ENCODE measurements at places on chromosomes 13 and 19. TPM values are rescaled to one million over a fixed set of nuclear protein-coding genes. Genes with fewer than 3 reads are reported as not detected.

DNA sequence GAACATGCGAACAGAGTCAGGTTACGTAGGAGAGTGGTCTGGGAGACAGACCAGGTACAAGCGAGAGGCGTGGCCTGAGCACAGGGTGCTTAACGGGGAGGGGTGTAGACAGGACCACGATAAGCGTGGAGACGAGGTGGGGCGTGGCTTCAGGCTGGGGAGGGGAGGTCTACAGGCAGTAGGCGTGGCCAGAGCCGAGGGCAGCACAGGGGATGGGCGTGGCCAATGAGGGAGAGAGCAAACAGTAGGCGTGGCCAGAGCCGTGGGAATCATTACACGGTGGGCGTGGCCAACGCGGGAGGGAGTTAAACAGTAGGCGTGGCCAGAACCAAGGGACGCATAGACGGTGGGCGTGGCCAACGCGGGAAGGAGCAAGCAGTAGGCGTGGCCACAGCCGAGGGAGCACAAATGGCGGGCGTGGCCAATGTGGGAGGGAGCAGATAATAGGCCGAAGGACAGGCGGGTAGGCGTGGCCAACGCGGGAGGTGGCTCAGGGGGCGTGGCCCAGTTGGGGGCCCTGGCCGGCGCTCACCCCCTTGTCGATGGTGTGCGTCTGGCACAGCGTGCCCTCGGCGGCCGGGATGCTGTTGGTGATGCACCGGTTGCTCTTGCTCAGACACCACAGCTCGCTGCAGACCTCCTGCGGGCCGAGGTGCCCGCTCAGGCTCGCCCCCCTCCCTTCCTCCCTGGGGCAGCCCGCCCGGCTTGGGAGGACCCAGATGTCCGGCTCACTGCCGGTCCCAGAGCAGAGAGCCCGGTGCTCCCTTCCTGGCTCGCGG, 15.2 kb upstream of the MYO1F start:
- H3K4me1 ChIP-seq: peaks cover 16% of the 10 kb centered on the region
- H3K4me3 ChIP-seq: peak overlapping the region; percentile 43
- H3K27me3 ChIP-seq: no peaks in the 10 kb centered on the region
- H3K36me3 ChIP-seq: no peaks in the 10 kb centered on the region

KLK8 gene
- total RNA-seq: not detected

CGB5 gene
- total RNA-seq: not detected

- no peak overlapping the region for H3K27ac ChIP-seq
- no peaks in the 10 kb centered on the region for H3K4me1 ChIP-seq
- no peak for DNase-seq
- no peak overlapping the region for H3K4me3 ChIP-seq
Observed at GRCh38 chr19:20247016-20247683, 80.1 kb downstream of the ZNF486 start.

GRCh38 chr19:40704491-40705361, 12.0 kb downstream of the COQ8B start:
- no peaks in the 10 kb centered on the region for H3K27me3 ChIP-seq
- H3K36me3 ChIP-seq: peaks cover 10% of the 10 kb centered on the region
- H3K4me3 ChIP-seq: no peak overlapping the region
- H3K27ac ChIP-seq: no peak overlapping the region
- DNase-seq: no peak
- H3K4me1 ChIP-seq: no peaks in the 10 kb centered on the region

- no peak for DNase-seq
- no peaks in the 10 kb centered on the region for H3K4me1 ChIP-seq
- H3K4me3 ChIP-seq: peak overlapping the region; percentile 5
- H3K36me3 ChIP-seq: peaks cover 41% of the 10 kb centered on the region
- H3K27ac ChIP-seq: no peak overlapping the region
Observed at GRCh38 chr19:11780431-11781020, 13.7 kb downstream of the ZNF441 start.

- no peak overlapping the region for H3K4me3 ChIP-seq
- no peak for DNase-seq
- H3K4me1 ChIP-seq: no peaks in the 10 kb centered on the region
- no peak overlapping the region for H3K27ac ChIP-seq
- no peaks in the 10 kb centered on the region for H3K36me3 ChIP-seq
Observed at GRCh38 chr13:62524061-62524460, 1108.4 kb upstream of the PCDH20 start.

FAM216B gene
- not detected for total RNA-seq

- H3K4me1 ChIP-seq: no peaks in the 10 kb centered on the region
- no peak overlapping the region for H3K27ac ChIP-seq
- no peak overlapping the region for H3K4me3 ChIP-seq
- DNase-seq: no peak
- H3K27me3 ChIP-seq: no peaks in the 10 kb centered on the region
Observed at GRCh38 chr13:53189162-53189561, 160.5 kb downstream of the OLFM4 start.

- peaks cover 86% of the 10 kb centered on the region for H3K4me1 ChIP-seq
- no peak overlapping the region for H3K4me3 ChIP-seq
- no peaks in the 10 kb centered on the region for H3K27me3 ChIP-seq
- DNase-seq: no peak
- no peaks in the 10 kb centered on the region for H3K36me3 ChIP-seq
Observed at GRCh38 chr13:98528663-98529064, 48.2 kb downstream of the STK24 start.

DNA sequence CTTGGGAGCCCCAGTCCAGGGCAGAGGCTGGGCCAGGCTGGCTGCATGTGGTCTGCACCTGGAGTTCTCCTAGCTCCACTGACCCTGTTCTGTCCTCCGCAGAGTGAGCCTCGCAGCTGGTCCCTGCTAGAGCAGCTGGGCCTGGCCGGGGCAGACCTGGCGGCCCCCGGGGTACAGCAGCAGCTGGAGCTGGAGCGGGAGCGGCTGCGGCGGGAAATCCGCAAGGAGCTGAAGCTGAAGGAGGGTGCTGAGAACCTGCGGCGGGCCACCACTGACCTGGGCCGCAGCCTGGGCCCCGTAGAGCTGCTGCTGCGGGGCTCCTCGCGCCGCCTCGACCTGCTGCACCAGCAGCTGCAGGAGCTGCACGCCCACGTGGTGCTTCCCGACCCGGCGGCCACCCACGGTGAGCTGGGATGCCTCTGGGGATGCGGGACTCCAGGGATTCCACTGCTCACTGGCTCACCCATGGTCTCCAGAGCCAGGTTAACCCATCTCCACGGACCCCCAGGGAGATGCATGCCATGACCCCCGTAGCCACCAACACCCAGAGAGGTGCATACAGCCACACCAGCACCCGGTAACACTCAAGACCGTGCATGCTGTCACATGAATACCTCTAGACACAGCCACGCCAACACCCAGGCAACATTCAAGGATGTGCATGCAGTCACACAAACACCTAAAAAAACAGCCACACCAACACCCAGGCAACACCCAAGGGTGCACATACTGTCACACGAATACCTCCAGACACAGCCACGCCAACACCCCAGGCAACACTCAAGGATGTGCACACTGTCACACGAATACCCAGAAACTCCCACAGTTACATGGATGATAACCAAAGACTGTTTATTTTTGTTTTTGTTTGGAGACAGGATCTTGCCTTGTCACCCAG, 8.2 kb downstream of the PKN1 start:
- H3K4me3 ChIP-seq: peak overlapping the region; percentile 75
- DNase-seq: no peak
- peaks cover 42% of the 10 kb centered on the region for H3K36me3 ChIP-seq
- peaks cover 48% of the 10 kb centered on the region for H3K4me1 ChIP-seq

DNA sequence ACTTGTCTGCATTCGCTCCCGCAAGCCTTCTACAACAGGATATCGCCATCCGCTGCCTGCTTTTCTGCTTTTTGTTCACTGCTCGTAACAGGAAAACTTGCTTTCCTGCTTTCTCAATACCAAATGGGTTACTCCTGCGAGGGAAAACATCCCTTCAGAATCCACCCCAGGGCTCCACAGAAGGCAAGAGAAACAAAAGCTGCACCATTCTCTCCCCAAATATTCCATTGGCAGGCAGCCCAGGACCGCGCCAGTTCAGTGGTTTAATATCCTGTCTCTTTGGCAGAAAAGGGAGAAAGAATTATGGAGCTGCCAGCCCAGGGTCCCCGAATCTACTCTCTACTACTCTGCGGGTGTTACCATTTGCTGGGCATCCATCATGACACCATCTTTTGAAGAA, 84.7 kb upstream of the DOCK9 start:
- no peaks in the 10 kb centered on the region for H3K27me3 ChIP-seq
- H3K36me3 ChIP-seq: no peaks in the 10 kb centered on the region
- no peak overlapping the region for H3K27ac ChIP-seq
- H3K4me1 ChIP-seq: peaks cover 50% of the 10 kb centered on the region

DNA sequence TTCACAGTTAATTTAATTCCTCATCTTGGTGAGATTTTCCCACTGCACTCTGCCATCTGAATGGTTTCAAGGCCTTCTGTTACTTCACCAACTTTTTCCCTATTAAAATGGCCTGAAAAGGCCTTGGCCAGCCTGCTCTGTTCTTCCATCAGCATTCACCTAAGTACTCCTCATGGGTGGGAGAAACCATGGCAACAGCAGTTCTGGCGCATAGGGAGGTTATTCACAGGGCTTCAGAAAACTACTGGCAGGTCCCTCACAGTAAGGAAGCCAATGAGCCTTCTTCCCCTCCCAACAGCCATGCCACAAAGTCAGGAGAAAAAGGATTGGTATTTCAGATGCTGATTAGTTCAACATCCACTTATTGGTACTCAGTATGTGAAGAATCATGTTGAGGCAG, 17.2 kb upstream of the GJB2 start:
- no peaks in the 10 kb centered on the region for H3K27me3 ChIP-seq
- DNase-seq: no peak
- H3K4me3 ChIP-seq: no peak overlapping the region
- H3K36me3 ChIP-seq: no peaks in the 10 kb centered on the region
- H3K27ac ChIP-seq: no peak overlapping the region

DNA sequence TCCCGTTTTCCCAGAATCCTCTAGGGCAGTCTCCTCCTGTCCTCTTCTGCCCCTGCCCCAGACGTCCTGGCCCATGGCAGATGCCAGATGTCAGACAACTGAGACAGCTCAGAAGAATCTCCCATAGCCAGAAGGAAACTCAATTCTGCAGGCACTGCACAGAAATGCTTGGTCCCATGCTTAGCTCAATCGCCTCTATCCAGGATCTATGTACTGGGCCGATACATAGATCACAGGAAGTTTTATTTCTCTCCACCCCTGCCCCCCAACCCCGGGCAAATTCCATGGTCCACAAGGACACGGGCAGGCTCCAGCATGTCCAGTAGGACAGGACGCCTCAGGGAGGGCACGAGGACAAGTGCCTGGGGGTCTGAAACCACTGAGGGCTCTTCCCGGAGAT, 4.8 kb downstream of the MBD3 start:
- DNase-seq: no peak
- H3K27me3 ChIP-seq: no peaks in the 10 kb centered on the region
- H3K4me1 ChIP-seq: peaks cover 13% of the 10 kb centered on the region
- no peaks in the 10 kb centered on the region for H3K36me3 ChIP-seq
- H3K27ac ChIP-seq: no peak overlapping the region

Data from CD8-positive, alpha-beta memory T cell (primary cell).